ENCODE measurements at places on chromosomes 12 and 14. TPM values are rescaled to one million over a fixed set of nuclear protein-coding genes. Genes with fewer than 3 reads are reported as not detected.

- DNase-seq = no peak
Observed at GRCh38 chr12:55818140-55818728, 393 bp downstream of the ORMDL2 start.

MYO1H gene
- polyA plus RNA-seq = not detected

DNA sequence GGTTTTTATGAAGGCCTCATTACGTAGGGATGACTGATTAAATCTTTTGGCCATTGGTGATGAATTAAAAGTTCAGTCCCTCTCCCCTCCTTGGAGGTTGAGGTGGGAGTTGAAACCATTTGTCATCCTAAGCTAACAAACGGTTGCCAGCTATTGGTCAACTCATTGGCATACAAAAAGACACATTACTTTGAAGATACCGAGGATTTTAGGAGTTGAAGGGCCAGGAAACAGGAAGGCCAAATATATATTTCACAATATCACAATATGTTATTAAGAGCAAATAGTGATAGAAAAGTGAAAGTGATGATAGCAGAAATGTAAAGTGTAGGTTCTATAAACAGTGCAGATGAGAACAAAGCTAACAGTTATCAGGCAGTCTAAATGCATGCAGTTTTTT is 24.4 kb downstream of the RCOR1 start:
- DNase-seq = no peak

- DNase-seq = no peak
Observed at GRCh38 chr14:104808456-104808855, 7.6 kb downstream of the ZBTB42 start.

PTPRO gene
- 0.16 TPM for polyA plus RNA-seq

EIF2B2 gene
- 78.3 TPM for polyA plus RNA-seq

RNASE7 gene
- not detected for polyA plus RNA-seq

GRCh38 chr12:110347767-110348166 is 55.7 kb downstream of the ANAPC7 start:
- DNase-seq = no peak

DNA sequence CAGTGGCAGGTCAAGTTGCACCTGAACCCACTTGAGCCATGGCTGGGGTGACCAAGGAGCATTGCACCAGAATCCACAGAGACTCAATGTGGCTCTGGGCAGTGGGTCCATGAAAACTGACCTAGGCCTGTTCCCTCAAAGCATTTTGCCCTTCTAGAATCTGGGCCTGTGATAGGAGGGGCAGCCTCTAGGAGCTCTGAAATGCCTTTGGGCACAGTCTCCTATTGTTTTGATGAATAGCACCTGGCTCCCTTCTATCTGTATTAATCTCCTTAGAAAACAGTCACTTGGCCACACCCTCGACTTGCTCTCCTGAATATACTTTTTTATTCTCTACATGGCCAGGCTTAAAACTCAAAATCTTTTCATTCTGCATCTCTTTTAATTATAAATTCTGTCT is 14.1 kb upstream of the KRAS start:
- no peak for DNase-seq

Data from AG04450 (cell line).